Amygdala (tissue), 56 donors: ENCODE measurements at places on chromosomes 1 and 21.

DNA sequence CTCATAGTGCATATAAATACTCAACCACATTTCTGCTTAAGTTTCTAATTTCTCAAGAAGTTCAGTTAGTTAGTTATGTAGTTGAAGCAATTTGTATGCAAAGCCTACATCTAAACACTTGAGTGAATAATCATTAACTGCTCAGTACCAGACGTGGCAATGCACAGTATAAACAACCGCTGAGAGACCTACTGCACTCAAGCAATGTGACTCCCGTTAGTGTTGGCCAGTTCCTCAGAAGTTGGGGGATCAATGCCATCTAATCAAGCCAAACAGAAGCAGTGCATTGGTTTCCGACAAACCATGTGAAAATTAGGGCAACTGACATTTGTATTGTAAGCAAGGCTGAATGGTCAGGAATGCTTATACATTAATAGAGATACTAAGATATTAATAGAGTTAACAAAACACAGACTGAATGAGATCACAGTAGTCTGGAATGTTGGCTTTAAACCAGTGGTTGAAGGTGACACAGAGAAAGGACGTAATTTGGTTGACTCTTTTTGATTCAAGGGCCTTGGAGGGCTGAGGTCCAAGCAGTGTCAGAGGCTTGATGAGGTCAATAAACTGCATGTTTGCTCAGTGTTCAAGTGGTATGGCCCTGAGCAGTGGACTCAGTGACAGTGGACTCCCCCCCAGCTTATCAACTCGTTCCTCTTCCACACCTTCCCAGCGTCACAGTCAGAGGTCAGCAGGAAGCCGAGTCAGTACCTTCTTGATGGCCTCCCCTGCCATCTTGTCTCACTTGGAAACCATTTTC lies 255.5 kb downstream of the CTH start:
- no peak for DNase-seq

DNA sequence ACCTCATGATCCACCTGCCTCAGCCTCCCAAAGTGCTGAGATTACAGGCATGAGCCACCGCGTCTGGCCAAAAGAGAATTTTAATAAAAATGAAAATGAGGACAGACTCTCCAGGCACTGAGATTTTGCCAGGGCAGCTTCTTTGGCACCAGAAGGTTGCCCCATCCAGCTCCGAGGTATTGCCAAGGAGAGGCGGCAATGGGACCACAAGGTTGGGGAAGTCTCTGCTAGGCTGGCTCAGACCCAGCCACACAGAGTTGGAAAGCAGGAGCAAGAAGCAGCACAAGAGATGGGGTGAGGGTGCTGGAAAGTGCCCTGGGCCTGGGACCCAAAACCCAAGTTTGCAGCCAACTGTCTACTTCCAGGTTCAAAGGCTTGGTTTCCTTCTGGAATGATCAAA lies 200.9 kb downstream of the HHIPL2 start:
- no peak for DNase-seq

DNA sequence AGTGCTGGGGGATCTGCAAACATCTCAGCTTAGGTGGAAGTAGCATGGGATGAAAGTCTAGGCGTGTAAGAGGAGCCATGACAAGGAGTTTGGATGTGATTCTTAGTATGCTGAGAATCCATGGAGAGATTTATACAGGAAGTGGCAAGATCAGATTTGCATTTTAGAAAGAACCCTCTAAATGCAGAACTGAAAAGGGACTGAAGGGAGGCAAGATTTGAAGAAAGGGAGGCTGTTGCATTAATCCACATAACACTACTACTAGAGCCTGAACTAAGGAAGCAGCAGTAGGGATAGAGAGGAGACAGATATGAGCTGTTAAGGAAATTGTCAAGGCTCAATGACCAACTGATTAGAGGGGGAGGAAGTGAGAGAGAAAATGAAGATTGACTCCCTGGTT lies 9.8 kb downstream of the C1orf74 start:
- no peak for DNase-seq

DNA sequence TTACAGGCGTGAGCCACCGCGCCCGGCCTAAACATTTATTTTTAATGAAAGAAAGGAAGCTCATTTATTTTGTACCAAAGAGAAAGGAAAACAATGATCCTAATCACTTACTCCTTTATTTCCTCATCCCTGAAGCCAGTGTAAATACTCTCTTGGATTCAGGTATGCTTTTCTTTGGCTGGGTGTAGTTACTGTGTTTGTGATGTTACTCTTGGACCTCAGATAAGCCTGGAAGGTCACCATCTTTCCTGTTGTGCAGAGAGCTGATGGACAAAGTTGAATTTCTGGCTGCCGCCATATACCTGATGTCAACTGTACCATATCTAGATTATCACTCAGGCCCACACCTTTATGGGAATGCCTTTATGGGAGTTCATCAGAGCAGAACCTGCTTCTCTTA lies 35.4 kb upstream of the FOXE3 start:
- no peak for DNase-seq

GRCh38 chr1:9279172-9279840 lies 13.4 kb upstream of the SPSB1 start:
- DNase-seq: no peak

- DNase-seq: no peak
Observed at GRCh38 chr21:40680311-40680710, 166.6 kb downstream of the DSCAM start.

DNA sequence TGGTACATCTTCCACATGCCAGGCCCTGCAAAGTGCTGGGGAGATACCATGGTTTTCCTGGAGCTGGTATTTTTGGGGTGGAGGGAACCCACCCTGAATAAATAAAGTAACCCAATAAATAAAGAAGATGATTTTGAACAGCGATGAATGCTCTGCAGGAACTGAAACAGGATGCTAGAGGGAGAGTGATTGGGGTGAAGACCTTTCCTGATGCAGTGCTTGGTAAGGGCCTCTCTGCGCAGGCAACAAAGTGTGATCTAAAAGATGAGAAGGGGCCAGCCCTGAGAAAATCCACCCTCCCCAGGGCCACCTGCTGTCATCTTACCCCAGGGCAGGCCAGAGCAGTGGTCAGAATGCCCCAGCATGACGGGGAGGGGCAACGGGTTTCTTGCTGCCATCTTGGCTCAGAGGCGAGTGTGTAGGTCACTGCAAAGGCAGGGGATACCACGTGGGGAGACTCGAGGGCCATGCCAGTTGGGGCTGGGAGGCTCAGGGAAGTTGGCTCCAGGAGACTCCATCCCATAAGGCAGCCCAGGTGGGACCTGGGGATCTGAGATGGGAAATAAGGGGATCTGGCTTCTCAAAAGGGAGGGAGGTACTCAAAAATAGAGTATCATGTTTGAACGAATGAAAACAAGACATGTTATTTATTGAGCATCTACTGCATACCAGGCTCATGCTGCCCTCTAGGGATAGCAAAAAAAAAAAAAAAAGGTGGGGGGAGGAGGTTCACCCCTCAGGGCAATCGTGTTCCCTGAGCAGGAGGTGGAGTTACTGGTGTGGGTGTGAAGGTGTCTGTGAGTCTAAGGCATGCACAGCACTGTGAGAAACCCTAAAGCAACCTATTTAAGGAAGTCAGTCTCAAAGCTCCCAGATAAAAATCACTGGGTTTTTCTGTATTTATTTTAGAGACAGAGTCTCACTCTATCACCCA lies 2.8 kb downstream of the SRARP start:
- no peak for DNase-seq

DNA sequence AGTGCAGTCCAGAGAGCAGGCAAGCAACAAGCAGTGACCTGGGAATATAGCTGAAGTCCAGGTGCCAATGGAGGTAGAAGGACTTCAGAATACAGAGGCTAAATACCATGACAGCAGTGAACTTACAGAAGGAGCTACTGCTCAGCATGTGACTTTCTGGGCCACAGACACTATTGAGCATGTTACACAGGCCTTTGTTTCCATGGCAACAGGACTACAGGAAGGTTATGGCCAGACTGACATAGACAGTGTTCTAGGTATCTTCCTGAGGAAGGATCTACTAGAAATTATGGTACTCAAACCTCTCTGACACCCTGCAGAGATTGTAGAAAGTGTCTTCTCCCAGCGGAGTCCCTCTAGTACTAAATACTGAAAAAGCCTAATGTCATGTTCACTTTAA lies 11.0 kb downstream of the OR2M5 start:
- no peak for DNase-seq

DNA sequence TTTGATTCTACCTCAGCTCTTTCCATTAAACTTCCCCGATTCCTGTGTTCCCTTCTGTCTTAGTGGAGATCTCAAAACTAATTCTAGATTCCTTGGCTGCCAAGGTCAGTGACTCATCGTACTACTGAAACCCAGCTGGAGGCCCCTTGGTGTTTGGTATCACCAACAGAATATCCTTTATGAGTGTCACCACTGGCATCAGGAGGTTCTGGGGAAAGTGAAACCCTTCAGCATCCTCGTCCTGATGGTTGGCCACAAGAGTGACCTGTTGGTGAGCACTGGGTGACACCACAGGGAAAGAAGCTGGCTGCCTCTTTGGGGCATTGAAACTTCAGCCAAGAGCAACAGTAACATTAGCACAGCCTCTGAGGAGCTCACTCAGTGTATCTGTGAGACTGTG lies 9.6 kb downstream of the RAB42 start:
- DNase-seq: no peak

GRCh38 chr1:119091618-119092017 lies 48.8 kb downstream of the WARS2 start:
- no peak for DNase-seq

DNA sequence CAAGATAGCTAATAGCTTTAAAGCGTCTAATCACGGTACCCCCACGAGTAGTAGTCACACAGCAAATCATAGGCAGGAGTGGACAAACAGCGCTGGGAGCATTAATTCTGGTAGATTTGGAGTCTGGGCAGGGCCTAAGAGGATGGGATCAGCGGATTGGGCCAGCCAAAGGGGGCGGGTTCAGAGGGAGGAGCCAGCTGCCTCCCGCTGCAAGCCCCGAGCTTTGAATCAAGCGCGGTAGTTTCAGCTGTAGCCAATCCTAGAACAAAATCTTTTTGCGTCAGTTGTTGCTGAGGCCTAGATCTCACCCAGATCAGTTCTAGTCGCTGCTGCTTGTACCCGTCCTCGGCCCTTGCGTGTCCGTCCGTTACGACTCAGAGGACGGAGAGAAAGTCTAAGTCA lies 576 bp upstream of the NASP start:
- peak; percentile 85 for DNase-seq

DNA sequence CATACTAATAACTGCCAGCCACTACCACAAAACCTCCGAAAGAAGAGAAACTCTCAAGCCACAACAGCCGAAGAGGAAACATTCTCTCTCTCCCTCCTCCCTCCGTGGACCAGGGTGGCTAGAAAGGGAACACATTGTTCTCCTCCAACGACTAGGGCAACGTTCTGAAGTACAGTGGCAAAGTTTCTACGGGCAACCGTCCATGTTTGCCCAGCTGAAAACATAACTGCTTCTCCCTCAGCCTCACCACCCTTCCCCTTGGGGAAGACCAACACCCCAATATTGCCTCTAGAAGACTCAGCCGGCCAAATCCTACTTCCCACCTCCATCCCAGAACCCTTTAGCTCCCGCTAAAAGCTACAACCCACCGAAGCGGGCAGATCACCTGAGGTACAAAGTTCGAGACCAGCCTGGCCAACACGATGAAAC lies 2.0 kb downstream of the GLUL start:
- peak; percentile 23 for DNase-seq

DNA sequence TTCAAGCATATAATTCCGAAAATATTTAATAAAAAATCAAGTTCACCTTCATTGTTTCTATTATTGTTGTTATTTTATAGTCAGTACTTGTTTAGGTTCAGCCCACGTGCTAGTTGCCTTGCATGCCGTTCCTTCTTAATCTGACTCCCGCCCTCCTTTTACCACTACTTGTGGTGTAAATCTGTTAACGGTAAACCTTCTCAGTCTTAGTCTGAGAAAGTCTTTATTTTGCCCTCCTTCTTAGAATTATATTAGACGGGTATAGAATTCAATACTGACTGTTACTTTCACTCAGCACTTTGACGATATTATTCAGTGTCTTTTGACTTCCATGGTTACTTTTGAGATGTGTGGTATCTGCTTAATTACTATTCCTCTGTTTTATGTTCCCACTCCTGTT lies 104.8 kb downstream of the RGL1 start:
- DNase-seq: no peak

DNA sequence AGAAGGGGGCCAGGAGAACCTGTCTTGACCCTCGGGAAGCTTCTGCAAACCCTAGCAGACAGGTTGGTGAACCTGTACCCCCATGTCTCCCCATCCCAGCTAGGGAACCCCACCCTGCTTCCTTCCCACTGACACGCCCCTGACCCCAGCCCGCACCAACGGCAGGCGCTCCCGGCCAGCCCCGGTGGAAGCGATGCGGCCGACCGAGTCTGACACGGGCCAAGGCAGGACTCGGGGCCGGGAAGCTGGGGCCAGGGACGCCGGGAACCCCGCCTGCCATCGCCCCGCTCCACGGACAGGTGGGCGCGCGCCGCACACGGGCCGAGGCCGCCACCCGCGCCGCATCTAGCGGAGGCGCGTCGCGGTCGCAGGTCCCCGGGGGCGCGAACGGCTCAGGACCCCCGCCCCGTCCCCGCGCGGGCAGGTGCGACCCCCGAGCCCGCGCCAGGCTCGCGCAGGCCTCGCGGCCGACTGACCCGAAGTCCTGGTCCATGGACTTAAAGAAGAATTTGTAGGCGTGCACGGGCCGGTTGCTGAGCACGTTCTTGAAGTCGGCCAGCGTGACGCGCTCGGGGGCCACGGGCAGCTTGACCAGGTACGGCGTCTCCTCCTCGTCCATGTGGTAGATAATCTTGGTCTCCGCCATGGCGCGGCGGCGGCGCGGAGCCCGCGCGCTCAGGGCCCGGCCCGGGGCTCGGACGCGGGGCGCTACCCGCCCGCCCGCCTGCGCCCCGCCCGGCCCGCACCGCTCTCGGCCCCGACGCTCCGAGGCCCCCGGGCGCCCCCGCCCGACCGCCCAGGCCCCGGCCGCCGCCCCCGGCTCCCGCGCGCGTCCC lies 580 bp downstream of the DVL1 start:
- no peak for DNase-seq

- DNase-seq: no peak
Observed at GRCh38 chr1:29218223-29218622, 12.5 kb downstream of the MECR start.

- DNase-seq: no peak
Observed at GRCh38 chr1:65658122-65658521, 134.6 kb upstream of the PDE4B start.

DNA sequence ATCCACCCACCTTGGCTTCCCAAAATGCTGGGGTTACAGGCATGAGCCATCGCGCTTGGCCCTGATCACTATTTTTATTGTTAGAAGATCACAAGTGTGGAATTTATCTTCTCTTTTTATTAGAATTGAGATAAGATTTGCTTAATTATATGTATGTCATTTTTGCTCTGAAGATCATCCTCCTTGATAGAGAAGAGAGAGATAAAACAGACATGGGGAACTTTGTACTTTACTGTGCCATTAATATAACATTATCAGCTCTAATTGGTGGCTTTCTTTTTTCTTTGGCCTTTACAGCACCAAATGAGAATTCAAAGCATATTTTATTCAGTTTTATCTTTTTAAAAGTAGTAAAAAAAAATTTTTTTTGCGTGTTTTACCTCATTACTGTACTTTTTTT lies 46.8 kb downstream of the SCP2 start:
- DNase-seq: no peak

DNA sequence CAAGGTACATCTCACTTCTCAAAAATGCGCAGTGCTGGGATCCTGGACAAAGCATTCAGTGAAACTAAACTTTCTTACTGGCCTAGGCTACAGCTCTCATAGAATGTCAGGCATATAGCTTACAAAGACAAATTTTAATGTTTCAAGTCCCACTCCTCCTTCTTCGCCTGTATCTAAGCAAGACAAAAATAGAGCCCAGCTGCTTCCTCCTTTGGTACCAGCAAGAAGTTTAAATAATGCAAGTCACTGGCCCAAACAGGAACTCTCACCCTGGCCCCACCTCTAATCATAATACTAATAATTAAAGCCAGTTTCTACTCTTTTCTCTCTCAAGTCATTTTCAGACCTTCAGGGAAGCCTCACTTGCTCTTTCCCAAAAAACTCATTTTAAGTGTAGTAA lies 1267.9 kb downstream of the MRPL39 start:
- DNase-seq: no peak
